ENCODE measurements at places on chromosomes 7 and 10.

DNA sequence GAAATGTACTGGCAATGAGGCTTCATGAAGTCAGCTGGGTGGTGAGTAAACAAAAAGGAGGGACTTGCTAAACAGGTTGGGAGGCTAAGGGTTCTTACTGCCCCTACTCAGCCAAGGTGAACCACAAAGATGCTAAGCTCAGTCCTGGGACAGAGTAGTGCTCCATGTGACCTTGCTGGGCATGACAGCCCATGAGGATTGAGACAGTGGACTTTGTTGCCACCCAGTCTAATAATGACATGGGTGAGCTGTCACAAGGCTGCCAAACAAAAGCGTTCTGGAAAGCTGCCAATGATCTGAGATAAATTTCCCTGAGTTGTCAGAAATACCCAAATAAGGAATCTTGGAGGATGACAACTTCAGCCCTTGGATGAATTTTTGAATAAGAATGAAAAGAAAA is 75.2 kb downstream of the CLEC2L start:
- no peak for DNase-seq

DNA sequence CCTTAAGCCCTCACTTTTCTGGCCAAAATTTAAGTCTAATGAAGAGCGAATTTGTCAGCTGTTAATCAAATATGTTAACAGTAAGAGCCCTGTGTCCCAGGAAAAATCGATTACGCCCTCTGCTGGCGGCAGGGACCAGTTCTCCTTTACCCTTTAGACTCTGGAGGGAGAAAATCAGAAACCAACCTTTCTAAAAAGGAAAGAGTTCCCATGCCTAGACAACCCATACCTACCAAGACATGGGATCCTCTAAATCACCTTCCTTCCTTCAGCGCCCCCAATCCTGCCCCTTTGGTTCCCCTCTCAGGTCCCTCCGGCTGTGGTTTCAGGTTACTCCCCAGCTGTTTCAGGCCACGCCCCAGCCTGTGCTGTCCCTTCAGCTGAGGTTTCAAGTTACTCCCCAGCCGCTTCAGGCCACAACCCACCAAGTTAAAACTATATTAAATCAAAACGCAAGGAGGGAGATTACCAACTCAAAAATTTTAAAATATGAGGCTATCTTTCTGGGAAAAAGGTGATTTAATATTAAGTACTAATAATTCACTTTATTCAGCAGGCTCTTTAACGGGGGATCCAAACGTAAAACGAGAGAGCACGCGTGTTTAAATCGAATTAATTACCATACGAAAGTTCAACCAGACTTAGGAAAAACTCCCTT is 1.4 kb upstream of the AKR1B15 start:
- DNase-seq = peak; percentile 59

- DNase-seq = no peak
Observed at GRCh38 chr10:47127188-47127785, 172.7 kb upstream of the GDF10 start.

DNA sequence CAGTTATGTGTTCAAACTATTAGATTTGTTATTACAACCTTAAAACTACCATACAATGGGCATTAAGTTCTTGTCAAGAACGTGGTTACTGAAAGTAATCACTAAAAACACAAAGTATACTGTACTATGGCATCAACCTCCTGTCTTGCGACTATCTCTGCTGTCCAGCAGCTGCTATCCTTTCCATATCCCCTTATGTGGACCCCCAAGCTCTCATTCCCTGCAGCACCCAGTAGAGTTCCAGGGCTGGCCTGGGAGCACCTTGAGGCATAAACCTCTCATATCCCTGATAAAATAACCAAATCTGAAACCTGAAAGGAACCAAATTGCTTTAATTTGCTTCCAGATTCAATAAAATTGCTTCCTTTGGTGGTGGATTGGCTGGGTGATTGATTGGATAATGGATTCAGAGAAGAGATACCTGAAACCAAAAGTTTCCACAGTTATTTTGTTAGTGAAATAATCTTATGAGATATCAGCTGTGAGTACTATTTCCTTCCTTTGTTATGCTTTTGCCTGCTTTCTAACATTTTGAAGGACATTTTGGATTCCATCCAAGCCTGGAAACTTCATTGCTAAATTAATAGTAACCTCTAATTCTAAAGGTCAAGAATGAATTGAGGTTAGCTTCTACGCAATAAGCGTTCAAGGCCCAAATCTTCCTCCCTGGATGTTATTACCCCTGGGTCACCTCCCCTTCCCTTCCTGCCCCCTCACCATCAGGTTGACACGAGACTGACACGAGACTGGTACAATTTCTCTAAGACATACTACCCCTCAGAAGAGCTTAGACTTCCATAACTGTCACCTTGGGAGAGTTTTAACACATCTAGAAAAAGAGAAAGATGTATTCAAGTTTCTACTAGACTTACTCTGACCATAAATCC is 48.8 kb downstream of the RELN start:
- DNase-seq = no peak

DNA sequence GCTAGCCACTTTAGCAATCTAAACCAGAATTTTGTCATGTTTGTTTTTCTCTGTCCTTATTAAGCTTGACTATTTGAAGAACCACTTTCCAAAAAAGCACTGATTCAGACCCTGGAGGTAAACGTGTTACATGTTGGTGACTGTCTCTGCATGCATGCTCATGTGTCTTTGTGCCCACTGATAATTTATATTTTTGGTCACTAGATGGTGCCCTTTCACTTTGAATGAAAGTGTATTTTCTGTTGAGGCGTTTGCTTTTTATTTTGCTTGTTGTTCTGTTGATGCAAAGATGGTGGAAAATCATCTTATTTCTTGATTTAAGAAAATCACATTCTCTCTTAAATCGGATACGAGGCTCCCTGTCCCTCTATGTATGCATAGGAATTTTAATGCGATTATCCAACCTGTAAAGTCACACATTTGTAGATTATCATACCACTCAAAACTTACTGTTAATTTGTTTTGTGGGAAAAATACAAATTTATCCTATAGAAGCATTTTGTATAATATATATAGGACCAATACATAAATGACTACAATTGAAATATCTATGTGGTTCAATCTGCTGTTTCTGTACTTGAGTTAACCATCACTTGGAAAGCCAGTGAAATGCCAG is 269.3 kb downstream of the BICC1 start:
- DNase-seq = no peak

DNA sequence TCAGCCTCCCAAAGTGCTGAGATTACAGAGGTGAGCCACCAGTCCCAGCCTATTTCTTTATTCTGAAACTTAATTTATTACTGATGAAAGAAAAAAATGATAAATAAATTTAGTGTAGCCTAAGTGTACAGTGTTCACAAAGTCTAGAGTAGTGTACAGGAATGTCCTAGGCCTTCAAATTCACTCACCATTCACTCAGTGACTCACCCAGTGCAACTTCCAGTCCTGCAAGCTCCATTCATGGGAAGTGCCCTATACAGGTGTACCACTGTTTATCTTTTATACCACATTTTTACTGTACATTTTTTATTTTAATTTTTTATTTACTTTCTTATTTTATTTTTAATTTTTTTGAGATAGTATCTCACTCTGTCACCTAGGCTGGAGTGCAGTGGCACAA is 12.2 kb downstream of the MRLN start:
- no peak for DNase-seq

DNA sequence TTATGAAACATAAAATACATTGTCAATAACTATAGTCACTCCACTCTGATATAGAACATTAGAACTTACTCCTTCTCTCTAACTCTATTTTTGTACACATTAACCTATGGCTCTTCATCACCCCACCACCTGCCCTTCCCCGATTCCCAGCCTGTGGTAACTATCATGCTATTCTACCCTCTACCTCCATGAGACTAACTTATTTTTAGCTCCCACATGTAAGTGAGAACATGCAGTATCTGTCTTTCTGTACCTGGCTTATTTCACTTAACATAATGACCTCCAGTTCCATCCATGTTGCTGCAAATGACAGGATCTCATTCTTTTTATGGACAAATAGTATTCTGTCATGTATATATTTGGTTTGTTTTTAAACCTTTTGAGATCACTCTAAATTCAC is 8.8 kb upstream of the NOD1 start:
- DNase-seq = no peak

DNA sequence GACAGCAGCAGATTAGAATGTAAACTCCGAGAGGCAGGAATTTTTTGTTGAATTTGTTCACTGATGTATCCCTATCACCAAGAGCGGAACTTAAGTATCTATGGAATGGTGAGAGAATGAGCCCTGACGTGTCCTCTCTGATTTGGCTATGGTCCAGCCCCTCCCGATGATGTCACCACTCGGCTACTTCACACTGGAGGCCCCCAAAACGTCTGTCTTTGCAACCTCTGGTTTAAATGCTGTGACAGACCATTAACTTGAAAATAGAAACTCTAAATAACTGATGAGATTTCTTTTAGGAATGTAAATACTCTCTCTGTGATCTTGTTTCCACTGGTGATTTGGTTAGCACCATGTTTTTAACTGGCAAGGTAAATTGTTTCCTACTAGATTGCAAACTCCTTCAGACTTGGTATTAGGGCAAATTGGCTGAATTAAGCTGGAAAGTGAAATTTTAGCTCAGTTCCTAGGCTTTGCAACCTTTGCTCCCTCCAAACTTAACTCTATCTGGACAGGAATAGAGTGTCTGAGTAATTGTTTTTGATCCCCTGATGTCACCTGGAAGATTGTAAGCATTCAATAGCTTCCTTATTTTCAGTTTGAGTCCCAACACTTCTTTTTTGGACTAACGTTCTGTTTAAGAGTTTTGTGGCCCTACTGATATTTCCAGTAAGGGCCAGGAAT is 19.1 kb downstream of the SLC16A12 start:
- DNase-seq = no peak

DNA sequence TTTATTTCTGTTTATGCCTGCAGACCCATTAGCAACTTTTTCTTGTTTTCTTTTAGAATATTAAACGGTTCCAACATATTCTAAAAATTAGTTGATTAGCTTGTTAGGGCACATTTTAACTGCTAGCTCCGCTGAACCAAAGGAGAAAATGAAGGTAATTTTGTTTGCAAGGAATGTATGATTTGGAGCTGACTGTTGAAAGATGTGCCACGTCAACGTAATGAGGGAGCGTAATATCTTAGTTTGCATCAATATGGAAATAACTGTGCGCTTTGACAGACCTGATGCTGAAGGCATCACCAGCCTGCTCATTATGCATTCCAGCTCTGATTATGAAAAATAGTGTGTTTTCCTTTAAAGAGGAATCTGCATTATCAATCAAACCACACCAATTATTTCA is 102.0 kb upstream of the CTBP2 start:
- no peak for DNase-seq

DNA sequence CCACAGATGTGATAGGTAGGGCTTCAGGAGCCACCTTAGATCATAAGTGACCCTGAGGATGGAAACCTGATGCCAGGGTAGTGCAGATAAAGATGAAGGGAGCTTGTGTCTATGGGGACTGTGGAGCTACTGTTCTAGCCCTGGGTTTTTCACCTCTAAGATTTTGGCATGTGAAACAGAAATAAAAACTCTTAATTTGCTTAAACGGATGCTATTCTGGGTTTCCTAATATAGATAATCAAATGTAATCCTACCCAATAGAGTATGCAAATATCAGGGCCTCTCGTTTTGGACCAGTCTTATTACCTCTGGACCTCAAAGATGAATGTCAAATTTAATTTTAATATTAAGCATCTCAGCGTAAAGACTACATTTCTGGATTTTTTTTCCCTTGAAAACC is 49.3 kb downstream of the ABCB4 start:
- DNase-seq = no peak

DNA sequence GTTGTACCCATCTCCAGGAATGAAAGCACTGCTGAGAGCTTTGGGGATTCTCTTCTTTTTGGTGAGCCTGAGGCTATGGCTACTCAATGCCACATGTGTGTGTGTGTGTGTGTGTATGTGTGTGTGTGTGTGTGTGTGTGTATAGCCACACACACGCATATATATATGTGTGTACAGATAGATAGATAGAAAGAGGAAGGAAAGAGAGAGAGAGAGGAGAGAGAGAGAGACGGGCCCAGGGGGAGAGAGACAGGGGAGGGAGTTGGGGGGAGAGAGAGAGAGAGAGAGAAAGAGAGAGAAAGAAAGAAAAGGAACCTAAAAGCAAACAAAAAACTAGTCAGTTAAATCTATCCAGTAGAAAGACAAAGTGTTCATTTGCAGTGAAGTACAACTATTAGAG is 8.3 kb downstream of the SLC13A4 start:
- no peak for DNase-seq

DNA sequence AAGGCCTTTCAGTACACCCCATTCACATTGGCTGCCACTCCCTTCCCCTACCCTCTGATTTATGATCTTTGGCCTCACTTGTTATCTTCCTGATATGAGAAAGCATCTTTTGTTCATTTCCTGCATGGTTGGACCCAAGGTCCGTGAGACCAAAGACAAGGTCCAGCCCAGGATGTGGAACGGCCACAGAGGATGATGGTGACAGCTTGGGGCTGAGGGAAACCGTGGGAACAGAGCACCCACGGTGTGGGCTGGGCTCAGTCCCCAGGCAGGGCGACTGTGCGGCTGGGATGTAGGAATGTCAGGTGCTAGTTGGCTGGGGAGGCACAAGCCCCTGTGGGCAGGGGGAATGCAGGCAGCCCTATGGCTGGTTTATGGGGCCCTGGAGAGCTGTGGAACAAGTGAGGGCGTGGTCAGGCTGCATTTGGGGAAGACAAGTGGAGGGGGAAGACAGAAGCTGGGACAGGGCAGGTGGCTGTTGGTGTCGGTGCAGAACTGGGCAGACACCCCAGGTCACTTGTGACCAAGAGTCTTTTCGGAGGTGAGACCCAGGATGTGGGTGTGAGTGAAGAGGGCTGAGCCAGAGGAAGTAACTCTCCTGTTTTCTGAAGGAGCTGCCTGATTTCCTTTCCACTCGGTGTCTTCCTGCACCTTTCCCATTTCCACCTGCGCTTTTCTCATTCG is 51.7 kb upstream of the IGFBP3 start:
- DNase-seq = no peak

DNA sequence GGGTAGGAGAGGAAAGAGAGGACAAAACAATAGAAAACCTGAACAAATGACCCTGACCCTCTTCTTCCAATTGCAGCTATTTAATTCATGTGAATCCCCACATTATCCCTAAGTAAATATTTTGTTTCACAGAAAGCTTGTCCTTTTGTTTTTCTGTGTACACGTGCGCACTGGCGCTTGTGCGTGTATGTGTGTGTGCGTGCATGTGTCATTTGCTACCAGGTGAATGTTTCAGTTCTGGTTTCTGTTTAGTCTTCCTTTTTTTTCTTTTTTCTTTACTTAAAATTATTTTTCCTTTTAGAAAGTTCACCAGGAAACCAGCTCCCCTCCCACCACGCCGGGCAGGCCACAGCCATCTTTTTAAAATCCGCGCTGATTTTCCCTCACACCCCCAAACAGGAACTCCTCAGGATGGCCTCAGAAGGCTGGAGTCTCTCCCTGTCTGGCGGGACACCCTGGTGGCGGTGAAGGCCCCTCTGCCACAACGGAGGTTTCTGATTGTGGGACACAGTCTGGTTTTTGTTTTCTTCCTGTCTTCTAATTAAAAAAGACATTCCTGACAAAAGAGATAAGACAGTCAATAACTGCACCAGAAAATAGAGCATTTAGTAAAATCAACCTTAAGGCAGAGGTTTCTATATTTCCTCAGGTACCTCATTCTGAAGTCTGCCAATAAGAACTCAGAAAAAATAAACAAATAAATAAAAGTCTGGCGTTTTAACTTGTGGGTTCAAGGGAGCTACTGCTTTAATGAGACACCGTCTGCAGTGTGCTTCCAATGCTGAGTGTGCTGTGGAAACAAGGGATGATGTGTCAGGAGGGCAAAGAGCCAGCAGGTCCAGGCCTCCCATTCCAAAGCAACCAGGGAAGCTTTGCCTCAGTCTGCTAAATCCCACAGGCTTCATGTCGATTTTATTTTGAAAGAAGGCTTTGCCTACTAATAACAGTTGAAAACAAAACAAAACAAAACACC is 17.4 kb downstream of the IRF5 start:
- no peak for DNase-seq

Measured in activated CD4-positive, alpha-beta T cell treated with anti-CD3 and anti-CD28 coated beads for 24 hours (primary cell).